Activated CD8-positive, alpha-beta memory T cell treated with anti-CD3 and anti-CD28 coated beads, Interleukin-2, amount 50 U/mL, for 48 hours (primary cell): ENCODE measurements at places on chromosomes 5 and 9.

- no peak for DNase-seq
Measured at GRCh38 chr5:2332521-2332920, 419.0 kb downstream of the IRX2 start.

DNA sequence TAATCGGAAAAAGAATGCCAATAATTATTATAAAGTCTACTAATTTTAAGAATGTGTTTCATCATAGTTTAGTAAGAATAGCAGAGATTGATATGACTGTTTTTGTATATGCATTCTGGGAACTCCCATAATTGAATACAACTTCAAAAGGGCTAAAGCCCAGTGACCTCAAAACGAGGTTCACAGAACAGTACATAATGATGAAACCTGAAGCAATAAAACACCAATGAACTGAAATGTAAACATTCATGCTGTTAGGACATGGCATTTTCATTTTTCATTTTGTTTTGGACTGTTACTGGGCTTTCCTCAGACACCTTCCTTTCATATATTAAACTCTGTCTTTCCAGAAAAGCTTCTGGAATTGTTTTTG is 684 bp upstream of the JMY start:
- DNase-seq: no peak

- DNase-seq: no peak
Measured at GRCh38 chr9:76560481-76560922, 101.5 kb downstream of the GCNT1 start.

- no peak for DNase-seq
Measured at GRCh38 chr5:148372166-148372725, 11.5 kb upstream of the FBXO38 start.

- DNase-seq: no peak
Measured at GRCh38 chr5:171261361-171261760, 47.7 kb upstream of the TLX3 start.

GRCh38 chr9:131008563-131008908 is 438 bp upstream of the LAMC3 start:
- no peak for DNase-seq

DNA sequence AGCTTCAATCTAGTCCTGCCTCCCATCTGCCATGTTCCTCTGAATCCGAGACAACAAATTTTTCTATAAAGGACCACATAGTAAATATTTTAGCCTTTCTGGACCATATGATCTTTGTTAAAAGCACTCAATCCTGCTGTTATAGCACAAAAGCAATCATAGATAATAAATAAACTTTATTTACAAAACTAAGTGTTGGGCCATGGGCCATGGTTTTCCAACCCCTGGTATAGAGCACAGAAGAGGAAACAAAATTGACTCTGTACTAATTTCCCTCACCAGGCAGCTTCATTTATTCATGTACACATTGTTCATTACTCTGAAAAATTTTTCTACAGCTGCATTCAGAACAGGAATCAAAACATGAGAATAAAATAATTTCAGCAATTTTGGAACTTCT is 288.9 kb downstream of the AGTPBP1 start:
- DNase-seq: no peak

DNA sequence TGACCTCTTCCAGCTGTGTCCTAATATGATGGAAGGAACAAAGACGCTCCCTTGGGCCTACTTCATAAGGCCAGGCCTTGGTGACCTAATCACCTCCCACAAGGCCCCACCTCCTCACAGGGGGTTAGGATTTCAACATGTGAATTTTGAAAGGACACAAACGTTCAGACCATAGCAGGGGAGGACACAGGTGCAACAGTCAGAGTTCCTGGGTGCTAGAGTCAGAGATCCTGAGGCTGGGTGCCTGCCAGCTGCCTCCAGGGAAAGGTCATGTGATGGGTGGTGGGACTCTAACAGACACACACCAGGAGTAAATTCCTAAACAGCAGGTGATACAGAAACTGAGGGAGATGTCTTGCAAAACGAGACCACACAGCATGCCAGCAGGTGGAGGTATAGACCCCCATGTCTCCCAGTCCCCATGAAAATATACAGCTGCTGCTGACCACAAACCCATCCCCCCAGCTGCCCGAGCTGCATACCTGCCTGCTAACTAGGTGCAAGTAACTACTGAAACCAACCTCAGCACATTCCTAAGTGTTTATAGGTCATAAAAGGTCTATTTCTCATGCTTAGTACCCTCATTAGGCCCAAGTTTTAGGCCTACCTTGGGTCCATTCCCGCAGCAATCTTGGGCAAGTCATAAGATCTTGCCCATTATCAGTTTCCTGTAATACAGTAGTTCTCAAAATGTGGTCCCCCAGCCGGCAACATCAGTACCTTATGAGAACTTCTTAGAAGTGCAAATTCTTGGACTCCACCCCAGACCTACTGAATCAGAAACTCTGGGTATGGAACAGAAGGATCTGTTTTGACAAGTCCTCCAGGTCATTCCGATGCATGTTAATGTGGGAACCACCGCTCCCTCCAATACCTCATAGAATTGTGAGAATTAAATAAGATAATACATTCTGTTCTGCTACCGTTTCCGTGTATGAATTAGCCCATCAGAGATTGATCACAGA is 245.3 kb downstream of the ENC1 start:
- DNase-seq: no peak

DNA sequence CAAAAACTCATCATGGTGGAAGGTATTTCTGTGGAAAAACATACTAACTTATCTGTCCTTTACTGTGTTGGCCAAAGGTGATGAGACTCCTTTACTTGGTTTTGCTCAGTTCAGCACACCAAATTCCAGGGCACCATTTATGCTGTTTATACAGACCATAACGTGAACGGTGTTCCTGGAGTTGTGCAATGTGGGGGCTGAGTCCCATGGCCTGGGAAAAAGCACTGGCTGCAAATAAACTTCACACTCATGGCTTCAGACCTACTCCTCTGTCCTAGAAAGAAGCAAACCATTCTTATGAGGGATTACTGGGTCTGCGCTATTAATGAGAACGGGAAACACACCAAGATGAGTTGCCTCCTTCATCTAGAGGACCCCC is 10.4 kb downstream of the FREM1 start:
- DNase-seq: no peak

GRCh38 chr9:106023455-106023854 is 329.1 kb downstream of the TMEM38B start:
- no peak for DNase-seq

DNA sequence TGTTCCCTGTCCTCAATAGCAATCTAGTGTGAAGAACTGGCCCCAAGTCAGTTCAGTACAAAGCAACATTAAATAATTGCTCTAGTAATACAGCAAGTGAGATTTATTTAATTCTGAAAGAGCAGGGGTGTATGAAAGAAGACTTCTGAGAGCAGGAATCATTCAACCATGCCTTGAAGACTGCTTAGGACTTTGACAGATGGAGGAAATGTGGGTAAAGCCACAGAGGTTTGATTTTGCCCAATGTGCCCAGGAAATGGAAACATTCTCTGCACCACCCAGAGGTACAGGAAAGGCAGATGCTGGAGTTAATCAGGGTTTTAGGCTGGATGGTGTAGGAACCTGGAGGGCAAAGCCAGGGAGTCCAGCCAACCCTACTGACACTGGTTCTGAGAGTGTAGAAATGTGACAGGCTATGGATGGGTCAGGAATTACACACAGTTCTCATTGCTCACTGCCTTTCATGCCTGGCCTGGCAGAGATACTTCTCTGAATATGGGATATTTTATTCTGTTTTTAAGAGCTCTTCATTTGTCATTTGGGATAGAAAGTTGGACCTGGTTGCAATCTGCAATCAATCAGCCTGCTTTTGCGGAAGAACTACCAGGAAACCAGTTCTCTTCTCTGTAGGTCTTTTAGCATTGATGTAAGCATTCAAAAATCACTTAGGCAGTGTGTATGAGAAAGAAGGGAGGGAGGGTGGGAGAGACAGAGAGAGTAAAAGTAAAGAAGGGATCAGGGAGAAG is 88.3 kb downstream of the BRINP1 start:
- DNase-seq: no peak

- DNase-seq: no peak
Measured at GRCh38 chr9:77978086-77978781, 53.4 kb downstream of the GNAQ start.

- DNase-seq: no peak
Measured at GRCh38 chr5:116577064-116577788, 2.6 kb upstream of the SEMA6A start.

- no peak for DNase-seq
Measured at GRCh38 chr9:137198902-137199283, 1.6 kb downstream of the TPRN start.

- DNase-seq: no peak
Measured at GRCh38 chr5:147051193-147051592, 172.6 kb upstream of the PPP2R2B start.

- DNase-seq: no peak
Measured at GRCh38 chr5:1568201-1568979, 44.6 kb upstream of the LPCAT1 start.

DNA sequence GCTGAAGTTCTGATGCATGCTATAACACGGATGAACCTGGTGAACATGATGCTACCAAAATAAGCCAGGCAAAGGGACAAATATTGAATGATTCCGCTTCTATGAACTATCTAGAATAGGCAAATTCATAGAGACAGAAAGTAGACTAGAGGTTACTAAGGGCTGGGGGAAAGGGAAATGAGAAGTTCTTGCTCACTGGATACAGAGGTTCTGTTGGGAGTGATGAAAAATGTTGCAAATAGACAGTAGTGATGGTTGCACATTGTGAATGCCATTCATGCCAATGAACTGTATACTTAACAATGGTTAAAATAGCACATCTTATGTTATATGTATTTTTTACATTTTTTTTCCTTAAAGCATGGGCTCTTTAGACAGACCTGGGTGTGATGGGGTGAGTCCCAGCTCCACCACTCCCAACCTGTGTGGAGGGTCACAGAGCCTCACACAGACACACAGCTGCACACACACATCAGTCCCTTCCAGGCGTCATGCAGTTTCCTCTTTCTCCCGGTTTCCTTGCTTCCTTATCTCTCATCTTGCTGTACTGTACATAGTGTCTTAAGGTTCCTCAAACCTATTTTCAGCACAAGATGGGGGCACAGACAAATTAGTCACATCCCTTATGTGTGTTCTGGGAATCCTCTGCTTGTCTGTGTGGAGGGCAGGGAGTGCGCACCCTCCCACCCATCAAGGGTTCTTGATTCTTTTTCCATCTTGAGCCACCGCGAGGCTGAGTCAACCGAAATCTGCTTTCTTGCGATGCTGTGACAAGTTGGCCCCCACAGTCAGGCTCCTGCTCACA is 192.9 kb downstream of the CRB2 start:
- DNase-seq: peak; percentile 70

DNA sequence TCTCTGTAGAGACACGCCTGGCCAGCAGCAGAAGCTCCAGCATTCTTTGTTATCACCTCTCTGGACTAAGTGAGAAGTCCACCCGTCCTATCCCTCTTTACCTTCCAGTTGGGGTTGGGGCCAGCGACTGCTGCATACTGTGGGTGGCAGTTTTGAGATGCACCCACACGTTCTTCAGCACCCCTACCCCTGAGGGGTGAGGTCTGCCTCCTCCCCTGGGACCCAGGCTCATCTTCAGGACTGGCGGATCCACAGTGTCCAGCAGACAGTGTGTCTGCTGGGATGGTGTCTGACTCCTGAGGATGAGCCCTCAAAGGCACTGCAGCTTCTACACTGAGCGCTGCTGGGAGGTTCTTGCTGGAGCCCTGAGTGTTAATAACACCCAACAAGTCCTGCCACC is 78.8 kb downstream of the GADD45G start:
- DNase-seq: no peak

DNA sequence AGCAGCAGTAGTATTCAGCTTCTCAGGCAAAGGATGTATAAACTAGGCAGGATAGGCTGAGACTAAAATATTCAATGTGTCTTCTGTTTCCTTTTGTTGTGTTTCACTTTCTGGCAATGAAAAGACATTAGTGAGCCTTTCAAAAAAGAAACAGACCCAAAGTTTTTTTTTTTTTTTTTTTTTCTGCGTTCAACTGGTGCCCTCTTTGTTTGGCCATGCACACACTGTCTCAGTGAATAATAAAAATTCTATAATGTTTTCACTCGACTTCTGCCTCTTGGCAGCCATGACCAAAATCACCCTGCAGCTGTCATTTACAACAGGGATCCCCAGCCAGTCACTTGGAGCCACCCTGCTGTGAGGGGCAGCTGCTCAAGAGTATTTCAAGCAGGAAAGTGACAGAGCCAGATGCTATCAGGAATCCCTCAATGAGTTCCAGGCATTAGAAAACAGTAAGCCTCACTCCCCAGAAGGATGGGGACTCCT is 44.0 kb upstream of the MAN2A1 start:
- DNase-seq: no peak

GRCh38 chr5:83283761-83284160 is 187.8 kb upstream of the VCAN start:
- no peak for DNase-seq

- DNase-seq: peak; percentile 92
Measured at GRCh38 chr5:1594357-1595106, 70.8 kb upstream of the LPCAT1 start.

DNA sequence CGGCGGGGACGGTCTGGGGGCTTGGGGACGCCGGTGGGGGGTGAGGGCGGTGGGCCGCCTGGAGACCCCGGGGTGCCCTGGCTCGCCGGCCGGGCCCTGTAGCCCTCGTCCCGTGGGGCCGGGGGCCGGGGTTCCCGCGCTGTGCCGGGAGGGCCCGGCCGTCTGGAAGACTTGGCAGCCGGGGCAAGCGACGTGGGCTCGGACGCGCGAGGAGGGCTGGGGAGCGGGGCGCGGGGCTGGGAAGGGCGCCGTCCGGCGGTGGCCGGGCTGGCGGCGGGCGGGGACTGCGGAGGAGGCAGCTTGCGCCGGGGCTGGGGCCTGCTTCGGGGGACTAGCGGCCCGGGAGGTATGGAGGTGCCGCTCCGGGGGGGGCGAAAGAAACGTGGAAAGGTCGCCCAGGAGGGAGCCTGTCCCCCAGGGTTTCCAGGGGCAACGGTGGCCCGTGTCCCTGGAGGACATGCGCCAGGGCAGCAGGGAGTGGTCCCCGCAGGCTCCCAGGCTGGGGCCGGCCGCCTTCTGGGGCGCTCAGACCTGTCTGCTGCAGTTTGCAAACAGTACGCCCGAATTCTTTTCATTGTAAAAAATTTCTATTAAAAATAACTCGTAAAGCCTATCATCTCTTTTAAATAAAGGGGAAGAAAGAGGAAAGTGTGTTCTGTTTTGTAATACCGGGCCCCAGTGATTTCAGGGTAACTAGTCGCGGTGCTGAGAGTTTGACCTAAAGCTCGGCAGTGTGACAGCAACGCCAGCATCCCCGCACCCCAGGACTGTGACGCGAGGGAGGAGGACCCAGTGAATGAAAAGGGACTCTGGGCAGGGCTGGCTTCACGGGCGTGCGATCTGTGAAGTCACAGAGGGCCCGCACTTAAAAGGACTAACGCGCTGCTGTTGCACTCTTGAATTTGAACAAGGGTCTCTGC is 752 bp upstream of the ANKH start:
- peak; percentile 82 for DNase-seq

GRCh38 chr5:123659011-123659410 is 147.0 kb downstream of the CSNK1G3 start:
- DNase-seq: no peak

GRCh38 chr5:133269691-133270090 is 217.9 kb downstream of the HSPA4 start:
- no peak for DNase-seq

DNA sequence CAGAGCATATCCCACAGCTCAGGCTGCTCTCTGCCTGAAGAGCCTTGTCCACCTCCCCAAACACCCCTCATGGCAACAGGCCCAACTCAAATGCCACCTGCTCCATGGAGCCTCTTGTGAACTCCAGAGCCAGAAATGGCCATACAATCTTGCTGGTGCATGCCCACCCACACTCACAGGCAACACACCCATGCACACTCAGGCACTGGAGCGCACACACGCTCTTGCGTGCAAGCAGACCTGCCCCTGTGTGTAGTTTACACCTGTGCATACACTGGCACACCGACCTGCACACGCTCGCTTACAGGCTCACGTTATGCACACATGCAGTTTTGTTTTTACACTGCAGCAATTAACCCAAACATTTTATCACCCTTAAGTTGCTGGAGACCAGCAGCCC is 40.0 kb downstream of the HRH2 start:
- no peak for DNase-seq
